ENCODE measurements at places on chromosomes 11 and 22. TPM values are rescaled to one million over a fixed set of nuclear protein-coding genes. Genes with fewer than 3 reads are reported as not detected.

The CD3G gene
- total RNA-seq = not detected

The TRABD gene
- total RNA-seq = 40.0 TPM

The MPZL2 gene
- total RNA-seq = 106 TPM

The YPEL1 gene
- total RNA-seq = 1.4 TPM

The MS4A7 gene
- not detected for total RNA-seq

The KDM4E gene
- total RNA-seq = not detected

The ZP1 gene
- total RNA-seq = not detected

The DDIAS gene
- total RNA-seq = 1.4 TPM

The TMEM132A gene
- total RNA-seq = 208 TPM

The FDX1 gene
- total RNA-seq = 13.0 TPM

The C22orf42 gene
- not detected for total RNA-seq

The GLYATL2 gene
- 0.24 TPM for total RNA-seq

The OR5B21 gene
- total RNA-seq = not detected

The C11orf86 gene
- not detected for total RNA-seq

The CD6 gene
- under 0.01 TPM for total RNA-seq

The CD44 gene
- total RNA-seq = 382 TPM

The FOLR2 gene
- not detected for total RNA-seq

The RFPL2 gene
- not detected for total RNA-seq

The SLC22A6 gene
- total RNA-seq = not detected

The MUC5AC gene
- total RNA-seq = not detected

The EIF4G2 gene
- total RNA-seq = 561 TPM

The MACROD1 gene
- total RNA-seq = 28.3 TPM

The NNMT gene
- total RNA-seq = 356 TPM

The NTM gene
- total RNA-seq = 8.9 TPM

The ALX4 gene
- total RNA-seq = not detected

The MRE11 gene
- 16.4 TPM for total RNA-seq

The CENPM gene
- 7.7 TPM for total RNA-seq

The KDM4D gene
- 1.1 TPM for total RNA-seq

The MUC2 gene
- not detected for total RNA-seq

The MYOD1 gene
- total RNA-seq = not detected

The CABP7 gene
- not detected for total RNA-seq

The TCN1 gene
- total RNA-seq = 3.9 TPM

The PHOX2A gene
- not detected for total RNA-seq

The DRD2 gene
- total RNA-seq = not detected

The DMC1 gene
- total RNA-seq = 2.2 TPM
